ENCODE measurements at places on chromosomes 3 and 15.

GRCh38 chr3:4935347-4935746 lies 43.9 kb upstream of the BHLHE40 start:
- DNase-seq = no peak

- DNase-seq = no peak
Measured at GRCh38 chr3:78516437-78516836, 1251.4 kb downstream of the ROBO1 start.

DNA sequence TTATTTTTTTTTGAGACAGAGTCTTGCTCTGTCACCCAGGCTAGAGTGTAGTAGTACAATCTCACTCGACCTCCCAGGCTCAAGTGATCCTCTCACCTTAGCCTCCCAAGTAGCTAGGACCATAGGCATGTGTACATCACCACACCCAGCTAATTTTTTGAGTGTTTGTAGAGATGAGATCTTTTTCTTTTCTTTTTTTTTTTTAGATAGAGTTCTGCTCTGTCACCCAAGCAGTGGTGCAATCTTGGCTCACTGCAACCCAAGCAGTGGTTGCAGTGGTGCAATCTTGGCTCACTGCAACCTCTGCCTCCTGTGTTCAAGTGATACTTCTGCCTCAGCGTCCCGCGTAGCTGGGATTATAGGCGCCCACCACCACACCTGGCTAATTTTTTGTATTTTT lies 5.2 kb downstream of the CEP97 start:
- DNase-seq = no peak

GRCh38 chr15:60758961-60759729 lies 280.2 kb upstream of the ICE2 start:
- DNase-seq = peak; percentile 71

GRCh38 chr15:71746719-71747118 lies 63.6 kb upstream of the NR2E3 start:
- no peak for DNase-seq

DNA sequence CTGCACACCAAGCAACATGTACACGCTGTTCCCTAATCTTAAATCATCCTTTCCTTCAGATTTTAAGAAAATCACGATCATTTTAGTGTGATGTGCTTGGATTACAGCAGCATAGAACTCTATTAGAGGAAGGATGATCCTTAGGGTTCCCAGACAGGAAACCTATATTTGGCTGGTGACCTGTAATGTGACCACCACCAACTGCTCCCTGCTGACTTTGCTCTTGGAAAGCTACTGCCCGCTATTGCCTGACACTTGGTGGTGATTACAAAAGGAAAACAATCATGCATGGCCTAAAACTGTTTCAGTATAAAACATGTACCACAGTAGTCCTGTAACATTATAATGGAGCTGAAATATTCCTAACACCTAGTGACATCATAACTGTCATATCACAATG lies 27.2 kb upstream of the LMOD3 start:
- DNase-seq = no peak

DNA sequence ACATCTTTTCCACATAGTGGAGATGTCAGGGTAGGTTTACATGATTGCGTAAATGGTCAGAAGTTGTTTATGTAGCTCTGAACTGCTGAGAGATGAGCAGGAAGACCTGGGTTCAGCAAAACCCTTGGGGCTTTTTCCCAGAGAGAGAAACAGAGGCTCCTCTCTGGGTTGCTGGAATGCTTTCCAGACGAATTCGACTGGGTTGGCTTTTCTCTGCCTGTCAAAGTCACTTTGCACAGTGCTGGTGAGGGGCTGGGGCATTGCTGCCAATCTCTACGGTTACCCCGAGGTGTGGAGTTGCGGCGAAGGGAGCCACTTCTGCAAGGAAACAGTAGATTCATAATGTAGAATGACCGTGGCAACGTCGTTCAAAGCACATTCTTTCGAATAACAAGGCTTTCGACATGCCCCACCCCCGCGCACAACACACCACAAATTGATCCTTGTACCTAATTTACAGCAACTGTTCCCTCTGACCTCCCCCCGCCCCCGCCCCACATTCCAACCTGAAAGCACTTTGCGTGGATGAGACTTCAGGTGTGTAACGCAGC lies 950 bp upstream of the CNTN4 start:
- no peak for DNase-seq

DNA sequence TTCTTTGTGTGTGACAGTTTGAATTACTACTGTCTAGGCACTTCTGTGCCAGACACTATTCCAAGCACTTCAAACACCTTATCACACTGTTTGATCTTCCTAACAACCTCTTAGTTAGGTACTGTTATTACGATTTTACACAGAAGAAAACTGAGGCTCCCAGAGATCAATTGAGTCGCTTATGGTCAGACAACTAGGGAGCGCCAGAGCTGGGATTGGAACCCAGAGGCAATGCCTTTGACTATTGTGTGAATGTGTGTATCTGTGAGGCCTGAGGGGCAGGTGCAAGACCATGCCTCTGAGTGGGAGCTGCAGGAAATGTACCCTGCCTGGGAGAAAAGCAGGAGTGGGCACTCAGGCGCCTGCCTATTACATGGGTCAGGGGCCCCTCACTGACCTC lies 1.8 kb downstream of the TRH start:
- no peak for DNase-seq

DNA sequence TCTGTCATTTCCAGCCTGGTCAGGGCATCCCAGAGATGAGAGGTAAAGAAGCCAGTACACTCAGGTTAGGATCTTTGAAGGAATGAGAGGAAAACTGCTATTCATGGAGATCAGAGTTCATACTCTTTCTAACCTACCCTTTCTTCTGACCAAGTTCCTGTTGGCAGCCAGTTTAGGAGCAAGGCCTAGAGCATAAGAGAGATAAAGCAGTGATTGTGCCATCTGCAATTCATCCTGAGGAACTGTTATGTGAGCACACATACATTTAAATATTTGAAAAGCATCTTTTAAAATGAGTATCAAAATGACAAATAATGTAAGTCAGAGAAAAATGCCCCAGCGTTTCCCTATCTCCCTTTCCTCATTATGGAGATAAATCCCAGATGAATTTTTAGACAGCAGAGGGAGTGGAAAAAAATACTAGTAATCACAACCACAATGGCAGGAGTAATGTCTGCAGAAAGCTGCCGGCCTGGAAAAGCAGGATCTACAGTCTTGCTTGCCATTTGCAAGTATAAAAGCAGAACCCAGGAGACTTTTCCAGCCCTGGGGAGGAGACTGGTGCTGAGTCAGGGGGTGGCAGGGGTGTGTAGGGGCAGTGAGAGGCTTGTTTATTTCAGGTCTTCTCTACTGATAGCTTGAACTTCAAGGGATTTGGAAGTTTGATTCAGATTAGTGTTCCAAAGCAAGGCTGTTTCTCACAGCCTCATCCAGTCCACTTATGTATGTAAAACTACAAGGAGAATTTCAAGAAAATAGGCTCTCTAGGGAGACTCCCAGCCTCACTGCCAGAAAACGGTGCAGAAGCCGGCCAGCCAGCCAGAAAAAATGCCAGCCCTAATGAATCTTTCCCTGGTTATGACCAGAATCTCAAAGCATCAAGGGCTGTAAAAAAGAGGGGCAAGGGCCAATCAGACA lies 1052.4 kb downstream of the TUSC7 start:
- no peak for DNase-seq

DNA sequence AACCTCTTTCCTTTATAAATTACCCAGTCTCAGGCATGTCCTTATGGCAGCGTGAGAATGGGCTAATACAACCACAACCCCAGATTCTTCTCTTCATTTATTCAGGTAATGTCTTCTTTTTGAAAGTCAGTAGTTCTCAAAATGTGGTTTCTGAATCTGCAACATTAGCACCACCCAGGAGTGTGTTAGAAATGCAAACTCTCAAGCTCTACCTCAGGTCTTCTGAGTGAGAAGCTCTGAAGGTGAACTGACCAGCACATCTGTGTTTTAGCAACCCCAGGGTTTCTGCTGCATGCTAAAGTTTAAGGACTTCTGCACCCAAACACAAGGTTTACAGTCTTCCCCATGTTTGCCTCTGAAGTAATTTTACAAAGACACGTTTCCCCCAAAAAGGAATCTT lies 22.3 kb upstream of the TRIM59 start:
- DNase-seq = no peak

DNA sequence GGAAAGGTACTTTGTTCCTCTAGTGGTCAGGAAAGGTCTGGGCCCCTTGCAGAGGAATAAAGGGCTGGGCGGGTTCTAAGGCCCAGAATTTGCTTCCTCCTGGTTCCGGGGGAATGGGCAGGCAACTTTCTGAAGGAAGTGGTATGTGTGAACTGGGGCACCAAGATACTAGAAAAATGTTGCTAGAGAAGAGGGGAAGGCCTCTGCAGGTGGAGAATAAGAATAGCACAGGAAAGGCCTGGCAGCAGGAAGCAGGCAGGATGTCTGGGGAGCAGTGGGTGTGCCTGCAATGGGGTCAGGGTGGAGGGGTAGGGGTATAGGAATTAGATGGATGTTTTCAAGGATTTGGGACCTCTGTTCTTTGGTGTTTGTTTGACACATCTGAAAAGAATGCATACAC lies 2.0 kb downstream of the SLC22A13 start:
- no peak for DNase-seq

DNA sequence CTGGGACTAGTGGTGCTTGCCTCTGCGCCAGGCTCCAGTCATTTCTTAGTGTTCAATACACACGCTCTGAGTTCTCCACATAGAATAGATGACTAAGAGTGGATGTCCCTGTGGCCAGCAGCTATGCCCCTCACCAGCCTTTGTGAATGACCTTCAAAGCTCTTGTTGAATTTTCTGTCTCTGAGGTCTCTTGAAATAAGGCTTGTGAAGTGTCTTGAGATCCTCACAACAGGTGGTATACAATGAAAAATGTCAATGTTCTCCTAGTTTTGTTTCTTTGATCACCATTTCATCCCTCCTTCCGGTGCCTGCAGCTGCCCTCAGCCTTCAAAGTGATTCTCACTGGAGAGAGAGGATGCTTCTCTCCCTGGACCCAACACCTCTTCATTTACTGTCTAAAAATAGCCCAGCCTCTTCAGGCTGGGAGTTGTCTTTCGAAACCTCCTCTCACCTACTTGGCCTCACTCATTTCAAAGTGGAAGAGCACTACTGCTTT lies 5.4 kb downstream of the MAPKBP1 start:
- no peak for DNase-seq

DNA sequence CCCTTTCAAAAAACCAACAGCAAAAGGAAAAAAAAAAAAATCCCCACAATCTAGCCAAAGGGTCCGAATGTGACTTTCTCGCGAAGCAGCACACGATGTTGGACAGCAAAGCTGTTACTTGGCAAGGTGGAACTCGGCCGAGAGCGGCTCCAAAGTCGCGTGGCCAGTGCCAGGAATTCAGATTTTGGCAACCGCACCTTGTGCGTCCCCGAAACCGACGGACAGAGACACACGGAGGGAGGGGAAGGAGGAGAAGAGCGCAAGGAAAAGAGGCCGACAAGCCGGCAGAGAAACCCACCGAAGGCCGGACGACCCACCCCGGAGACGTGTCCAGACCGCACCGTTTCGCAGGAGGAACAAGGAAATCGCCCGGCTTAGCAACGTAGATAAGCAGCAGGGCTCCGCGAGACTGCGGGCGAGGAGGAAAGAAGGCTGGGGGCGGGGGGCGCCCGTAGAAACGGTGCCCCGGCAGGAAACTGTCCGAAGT lies 517.3 kb downstream of the MECOM start:
- DNase-seq = peak; percentile 62

DNA sequence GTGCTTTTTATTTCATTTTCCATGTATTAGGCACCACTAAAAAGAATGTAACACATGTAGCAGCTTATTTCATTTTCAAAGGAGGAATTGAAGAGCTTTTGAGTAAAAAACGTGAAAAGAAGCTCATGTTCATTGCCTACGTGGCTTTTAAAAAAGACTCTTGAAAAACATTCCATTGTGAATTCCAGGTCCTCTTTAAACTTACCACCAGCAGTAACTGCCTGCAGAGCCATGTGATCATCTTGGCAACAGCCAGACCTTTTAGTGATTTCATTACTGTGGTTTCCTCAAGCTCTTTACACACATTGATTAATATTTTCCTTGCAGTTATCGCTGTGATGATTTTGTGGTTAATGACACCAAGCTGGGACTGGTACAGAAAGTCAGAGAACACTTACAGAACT lies 43.8 kb upstream of the FBXL22 start:
- peak; percentile 78 for DNase-seq

DNA sequence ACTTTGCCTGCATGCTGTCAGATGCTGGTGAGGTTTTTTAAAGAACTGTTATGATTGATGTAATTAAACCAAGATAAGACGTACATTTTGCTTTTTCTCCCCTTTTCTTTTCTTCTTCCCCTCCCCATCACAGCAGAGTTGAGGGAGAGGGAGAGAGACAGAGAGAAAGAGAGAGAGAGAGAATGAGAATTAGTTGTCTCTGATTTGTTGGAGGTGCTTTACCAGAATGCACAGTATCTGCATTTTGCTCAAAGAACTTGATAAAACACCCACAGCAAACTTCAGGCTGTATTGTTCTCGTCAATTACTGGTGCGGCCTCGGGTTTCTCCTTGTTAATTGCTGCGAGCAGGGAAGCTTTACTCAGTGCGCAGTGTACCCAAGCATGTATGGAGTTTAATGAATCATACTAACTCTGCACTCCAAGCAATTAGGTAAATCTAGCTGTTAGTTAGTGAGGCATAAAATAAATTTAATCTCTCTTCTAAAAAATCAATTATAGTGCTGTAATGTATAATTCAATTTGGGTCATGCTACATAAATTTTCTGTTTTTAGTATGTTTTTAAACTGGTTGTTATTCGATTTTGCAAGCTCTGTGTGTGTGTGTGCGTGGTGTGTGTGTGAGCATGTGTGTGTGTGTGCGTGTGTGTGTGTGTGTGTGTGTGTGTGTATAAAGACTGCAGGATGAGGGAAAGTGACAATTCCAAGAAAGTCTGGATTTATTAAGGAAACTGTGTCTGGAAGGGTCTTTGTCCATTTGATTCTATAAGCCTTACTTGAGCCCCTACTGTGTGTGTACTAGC lies 273.4 kb downstream of the TLE3 start:
- DNase-seq = no peak

- no peak for DNase-seq
Measured at GRCh38 chr15:78695046-78695671, 54.1 kb upstream of the CHRNB4 start.

GRCh38 chr3:49942651-49943050 lies 2.7 kb downstream of the RBM6 start:
- DNase-seq = no peak

DNA sequence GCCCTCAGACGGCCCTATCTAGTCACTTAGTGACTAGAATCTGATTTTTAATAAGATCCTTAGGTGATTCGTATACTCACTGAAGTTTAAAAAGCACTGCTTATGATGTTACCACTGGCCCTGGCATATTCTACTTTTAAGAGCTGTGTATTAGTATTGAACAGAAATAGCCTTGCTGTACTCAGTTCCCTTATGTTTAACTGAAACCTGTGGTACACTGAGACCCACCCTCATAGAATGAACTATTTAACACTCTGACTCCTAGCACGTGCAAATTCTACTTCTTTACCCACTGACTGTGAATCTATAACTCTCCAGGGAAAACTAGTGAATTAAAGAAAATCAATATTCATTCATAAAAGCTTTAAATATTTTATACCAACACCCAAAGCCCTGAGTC lies 108.9 kb downstream of the CCNL1 start:
- no peak for DNase-seq

DNA sequence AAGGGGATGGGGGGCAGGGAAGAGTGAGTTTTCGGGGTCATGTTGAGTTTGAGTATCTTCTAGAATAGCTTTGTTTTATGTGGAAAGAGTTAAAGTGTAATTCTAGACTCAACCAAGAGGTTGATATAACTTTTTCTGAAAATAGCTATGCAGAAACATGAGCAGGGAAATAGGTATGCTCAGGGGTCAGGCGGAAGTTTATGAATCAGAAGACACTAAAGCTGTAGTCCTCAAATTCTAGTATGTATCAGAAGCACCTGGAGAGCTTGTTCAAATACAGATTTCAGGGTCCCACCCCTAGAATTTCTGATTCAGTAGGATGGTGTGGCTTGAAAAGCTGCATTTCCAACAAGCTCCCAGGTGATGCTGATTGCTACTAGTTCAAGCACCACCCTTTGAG lies 37.6 kb upstream of the UBE2E2 start:
- no peak for DNase-seq
